ENCODE measurements at places on chromosomes 1 and 21.

- DNase-seq, result no peak
Measured at GRCh38 chr21:26403321-26403720, 169.8 kb downstream of the CYYR1 start.

DNA sequence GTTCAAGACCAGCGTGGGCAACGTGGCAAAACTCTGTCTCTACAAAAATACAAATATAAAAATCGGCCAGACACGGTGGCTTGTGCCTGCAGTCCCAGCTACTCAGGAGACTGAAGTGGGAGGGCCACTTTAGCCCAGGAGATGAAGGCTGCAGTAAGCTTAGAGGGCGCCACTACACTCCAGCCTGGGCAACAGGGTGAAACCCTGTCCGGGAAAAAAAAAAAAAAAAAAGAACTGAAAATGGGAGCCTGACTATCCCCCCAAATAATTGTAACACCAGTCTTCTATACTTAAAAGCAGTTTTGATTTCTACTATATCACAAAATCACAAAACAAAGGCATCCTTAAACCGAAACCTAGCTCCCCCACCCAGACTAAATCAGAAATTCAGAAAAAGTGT, 60.3 kb downstream of the CDC42BPA start:
- DNase-seq, result no peak

DNA sequence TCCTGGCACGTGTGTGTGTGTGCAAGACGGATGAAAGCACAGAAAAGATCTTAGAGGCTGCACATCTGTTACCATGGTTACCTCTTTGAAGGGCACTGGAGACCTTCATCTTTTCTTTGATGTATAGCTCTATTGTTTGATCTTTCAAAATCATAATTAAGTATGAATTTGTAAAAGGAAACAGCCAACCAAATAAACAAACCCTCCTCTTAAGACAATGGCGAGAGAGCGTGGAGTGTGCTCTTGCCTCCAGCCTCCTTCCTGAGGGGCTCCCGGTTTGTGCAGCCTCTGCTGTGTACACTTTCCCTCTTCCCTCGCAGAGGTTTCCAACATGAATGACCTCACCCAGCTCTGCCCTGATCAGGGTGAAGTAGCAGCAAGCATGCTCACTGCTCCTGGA, 27.9 kb downstream of the CACNA1S start:
- DNase-seq, result no peak

DNA sequence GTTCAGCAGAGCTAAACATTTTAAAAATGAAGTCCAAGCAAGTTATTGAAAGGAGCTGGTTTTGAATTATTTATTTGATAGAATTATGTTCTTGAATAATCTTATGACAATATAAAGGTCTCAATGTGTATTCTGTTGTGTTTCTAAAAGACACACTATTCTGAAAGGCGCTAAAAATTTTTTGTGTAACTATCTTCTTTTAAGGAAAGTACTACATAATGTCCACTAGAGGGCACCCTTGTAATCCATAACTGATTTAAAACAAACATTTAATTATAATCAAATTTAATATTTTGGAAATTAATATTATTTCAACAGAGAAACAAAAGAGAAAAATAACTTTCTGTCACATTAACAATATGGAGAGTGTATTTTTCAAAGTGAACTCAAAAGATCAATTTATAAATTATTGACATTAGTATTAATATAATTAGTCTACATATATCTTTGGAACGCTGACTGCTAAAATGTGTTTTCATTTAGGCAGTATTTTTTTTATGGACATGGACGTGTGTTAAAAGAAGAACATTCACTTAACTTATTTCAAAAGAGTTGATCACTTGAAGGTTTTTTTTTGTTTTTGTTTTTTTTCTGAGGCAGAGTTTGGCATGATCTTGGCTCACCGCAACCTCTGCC, 248.4 kb downstream of the DENND1B start:
- no peak for DNase-seq

- DNase-seq, result peak; percentile 53
Measured at GRCh38 chr1:21082073-21082472, 94.6 kb downstream of the EIF4G3 start.

DNA sequence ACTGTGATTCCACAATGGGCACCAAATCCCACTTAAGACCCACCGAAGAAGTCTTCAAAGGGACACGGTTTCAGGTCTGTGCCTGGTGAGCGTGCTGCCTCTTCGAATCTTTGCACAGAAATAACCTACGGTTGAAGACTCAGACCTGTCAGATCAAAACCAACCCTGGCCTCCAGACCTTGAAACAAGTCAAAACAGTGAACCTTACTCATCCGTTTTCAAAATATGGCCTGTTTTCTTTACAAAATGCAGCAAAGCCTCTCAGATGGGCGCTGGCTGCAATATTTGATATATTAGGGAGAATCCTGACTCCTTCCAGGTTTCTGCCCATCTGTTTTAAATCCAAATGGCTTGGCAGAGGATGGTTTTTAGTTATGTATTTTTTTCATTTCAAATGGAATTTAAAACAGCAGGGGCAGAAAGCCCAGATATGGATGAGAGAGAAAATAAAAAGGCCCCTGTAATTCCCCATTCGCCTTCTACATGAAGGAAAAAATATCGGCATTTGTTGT, 14.0 kb downstream of the JUN start:
- no peak for DNase-seq

- DNase-seq, result no peak
Measured at GRCh38 chr1:226788965-226789364, 49.9 kb upstream of the ITPKB start.

DNA sequence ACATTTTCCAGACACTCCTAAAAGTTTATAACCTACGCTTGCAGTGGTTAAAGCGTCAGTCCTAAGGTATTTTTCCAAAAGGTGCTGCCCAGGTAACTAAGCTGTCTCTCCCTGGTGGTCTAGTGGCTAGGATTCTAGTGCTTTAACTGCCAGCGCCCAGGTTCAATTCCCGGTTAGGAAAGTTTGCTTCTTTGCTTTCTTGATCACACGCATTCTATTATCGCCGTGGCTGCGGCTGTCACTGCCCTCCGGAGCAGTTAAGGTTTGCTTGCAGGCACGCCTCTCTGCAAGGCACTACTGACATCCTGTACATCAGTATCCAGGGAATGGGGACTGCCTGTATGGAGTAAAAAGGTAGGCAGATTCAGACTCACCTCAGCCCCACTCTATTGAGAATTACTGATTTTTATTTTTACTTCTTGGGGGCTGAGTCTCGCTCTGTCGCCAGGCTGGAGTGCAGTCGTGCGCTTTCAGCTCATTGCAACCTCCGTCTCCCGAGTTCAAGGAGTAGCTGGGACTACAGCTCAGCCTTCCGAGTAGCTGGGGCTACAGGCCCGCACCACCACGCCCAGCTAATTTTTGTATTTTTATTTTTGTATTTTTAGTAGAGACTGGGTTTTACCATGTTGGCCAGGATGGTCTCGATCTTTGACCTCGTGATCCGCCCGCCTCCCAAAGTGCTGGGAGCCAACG, 53.2 kb upstream of the CFAP126 start:
- no peak for DNase-seq

DNA sequence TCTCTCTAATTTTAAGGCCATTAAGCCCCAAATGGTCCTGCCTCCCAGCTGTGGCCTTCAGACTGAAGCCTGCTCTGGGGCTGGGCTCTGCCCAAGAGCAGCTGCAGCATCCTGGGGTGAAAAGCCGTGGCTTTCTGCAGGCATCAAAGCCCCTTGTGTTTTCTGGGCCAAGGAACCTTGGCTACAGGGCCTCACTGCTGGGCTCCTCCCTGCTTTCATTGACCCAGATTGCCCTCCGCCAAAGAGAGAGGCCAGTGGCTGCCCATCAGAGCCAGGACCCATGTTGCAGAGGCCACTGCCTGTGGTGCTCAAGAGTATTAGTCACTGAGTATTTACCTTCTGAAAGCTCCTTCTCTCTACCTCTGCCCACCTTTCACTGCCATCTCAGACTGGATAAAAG, 1.6 kb downstream of the ZNF648 start:
- no peak for DNase-seq

DNA sequence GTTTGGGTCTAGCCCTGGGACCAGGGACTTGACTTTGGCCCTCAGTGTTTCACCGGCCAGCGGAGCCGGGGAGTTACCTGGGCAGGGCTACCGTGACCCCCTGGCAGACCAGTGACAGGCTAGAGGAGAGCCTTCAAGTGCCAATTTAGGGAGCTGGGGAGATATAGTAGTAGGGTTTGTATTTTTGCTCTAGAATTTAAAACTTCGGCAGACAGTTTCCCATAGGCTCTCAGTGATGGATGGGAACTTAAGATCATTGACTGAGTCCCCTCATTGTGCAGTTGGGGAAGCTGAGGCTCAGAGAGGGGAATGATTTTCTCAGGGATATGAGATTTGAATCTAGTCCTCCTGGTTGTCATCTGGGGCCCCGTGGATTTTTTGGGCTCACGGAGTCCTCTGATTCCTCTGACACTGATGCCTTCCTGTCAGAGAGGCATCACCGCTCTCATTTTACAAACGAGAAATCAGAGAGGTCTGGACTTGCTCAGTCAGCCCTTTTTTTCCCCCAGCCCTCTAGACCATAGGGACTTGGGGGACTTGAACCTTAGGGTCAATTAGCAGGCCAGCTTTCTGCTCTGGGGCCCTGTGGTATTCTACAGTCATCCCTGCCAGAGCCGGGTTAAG, 58.3 kb upstream of the ACOT11 start:
- DNase-seq, result no peak

DNA sequence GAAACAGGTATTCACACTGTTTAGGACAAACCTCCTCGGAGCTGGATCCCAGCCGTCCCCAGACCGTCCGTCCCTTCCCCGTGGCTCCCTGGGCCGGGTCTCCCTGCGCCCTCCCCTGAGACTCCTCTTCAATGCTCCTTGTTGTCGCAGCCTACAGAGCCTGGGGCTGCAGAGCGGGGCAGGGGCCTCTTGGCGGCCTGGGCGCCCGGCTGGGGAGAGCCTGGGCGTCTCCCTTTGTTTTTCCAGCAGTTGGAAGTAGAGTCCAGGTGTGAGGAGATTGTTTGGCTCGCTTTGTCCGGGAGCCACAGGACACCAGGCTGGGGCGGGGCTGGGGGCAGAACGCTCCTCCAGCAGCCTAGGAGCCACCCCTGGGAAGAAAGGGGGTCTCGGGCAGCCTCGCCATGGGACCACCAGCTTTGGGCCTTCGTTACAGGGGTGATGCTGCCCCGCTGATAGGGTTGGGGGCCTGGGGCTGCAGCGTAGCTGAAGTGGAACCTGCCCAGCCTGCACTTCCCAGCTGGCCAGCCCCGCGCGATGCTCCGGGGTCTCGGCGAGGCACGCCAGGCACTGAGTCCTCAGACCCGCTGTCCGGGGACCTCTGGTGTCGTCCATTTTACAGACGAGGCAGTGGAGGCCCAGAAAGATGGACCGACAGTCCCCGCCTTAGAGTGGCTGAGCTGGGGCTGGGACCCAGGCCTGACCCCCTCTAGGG, 66.9 kb downstream of the PRDM16 start:
- DNase-seq, result no peak

DNA sequence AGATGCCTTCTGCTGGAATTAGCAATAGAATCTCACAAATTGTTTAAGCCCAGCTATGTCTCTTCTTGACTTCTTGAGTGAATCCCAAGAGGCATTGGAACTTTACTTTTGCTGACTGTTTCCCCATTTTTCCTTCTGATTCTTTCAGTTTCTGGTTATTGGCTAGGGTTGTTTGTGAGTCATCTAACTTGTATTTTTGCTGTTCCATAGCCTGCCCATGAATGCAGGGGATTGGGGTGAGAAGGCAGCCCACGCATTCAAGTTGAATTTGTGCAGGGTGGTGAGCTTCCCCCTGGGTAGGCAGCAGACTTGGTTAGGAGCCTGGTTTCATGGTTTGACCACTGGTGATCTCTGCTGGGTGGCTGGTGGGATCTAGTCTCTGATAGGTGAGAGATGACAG, 10.4 kb upstream of the KLF17 start:
- DNase-seq, result no peak

- DNase-seq, result no peak
Measured at GRCh38 chr1:9612871-9613624, 24.3 kb downstream of the TMEM201 start.

DNA sequence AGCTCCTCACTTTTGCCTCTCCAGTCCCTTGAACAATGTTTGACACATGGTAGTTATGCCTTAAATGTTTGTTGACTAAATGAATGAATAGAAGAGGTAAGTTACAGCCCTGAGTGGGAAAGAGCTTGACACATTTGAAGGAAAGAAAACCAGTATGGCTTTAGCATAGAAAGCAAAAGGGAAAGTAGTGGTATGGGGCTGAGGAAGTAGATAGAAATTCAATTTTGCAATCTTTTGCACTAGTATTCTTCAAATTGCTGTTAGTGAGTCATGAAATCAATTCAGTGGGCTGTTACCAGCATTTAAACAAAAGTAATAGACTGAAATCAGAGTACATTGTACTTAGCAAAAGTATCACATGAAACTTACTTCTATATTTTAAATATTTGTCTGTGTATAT, 21.1 kb downstream of the PLA2G4A start:
- DNase-seq, result no peak

DNA sequence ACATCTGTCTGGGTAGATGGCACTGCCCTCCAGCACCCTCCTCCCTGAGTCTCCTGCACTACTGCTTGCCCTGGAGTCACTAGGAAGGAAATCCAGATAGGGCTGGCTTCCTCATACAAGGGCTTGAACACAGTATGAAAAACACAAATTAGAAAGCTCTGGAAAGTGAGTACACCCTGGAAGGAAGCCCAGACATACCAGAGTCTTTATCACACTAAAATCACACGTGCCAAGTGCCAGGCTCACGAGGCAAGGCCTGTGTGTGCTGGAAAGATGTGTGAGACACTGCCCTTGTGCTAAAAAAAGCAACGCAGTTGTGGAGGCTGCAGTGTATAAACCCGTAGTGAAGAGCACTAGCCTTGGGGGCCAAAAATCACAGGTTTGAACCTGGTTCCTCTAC, 28.3 kb upstream of the S100A7 start:
- peak; percentile 53 for DNase-seq

DNA sequence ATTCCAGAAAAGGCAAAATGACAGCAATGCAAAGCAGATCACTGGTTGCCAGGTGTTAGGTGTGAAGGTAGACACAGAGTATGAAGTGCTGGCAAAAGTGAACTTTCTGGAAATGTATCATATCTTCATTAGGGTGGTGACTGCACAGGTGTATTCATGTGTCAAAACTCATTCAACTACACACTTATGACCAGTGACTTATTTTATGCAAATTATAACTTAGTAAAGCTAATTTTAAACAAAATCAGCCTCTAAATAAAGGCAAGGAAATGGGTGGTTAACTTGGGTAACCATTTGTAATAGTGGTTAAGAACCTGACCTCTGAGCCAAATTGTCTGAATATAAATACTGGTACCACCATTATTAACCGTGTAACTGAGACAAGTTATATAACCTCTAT, 7.4 kb downstream of the COP1 start:
- no peak for DNase-seq

GRCh38 chr21:35427320-35428000, 378.4 kb upstream of the RUNX1 start:
- DNase-seq, result no peak

- no peak for DNase-seq
Measured at GRCh38 chr1:234875953-234876855, 252.4 kb downstream of the TOMM20 start.

All from fibroblast of skin of left quadriceps (primary cell).